ENCODE measurements at places on chromosomes 16 and 17.

DNA sequence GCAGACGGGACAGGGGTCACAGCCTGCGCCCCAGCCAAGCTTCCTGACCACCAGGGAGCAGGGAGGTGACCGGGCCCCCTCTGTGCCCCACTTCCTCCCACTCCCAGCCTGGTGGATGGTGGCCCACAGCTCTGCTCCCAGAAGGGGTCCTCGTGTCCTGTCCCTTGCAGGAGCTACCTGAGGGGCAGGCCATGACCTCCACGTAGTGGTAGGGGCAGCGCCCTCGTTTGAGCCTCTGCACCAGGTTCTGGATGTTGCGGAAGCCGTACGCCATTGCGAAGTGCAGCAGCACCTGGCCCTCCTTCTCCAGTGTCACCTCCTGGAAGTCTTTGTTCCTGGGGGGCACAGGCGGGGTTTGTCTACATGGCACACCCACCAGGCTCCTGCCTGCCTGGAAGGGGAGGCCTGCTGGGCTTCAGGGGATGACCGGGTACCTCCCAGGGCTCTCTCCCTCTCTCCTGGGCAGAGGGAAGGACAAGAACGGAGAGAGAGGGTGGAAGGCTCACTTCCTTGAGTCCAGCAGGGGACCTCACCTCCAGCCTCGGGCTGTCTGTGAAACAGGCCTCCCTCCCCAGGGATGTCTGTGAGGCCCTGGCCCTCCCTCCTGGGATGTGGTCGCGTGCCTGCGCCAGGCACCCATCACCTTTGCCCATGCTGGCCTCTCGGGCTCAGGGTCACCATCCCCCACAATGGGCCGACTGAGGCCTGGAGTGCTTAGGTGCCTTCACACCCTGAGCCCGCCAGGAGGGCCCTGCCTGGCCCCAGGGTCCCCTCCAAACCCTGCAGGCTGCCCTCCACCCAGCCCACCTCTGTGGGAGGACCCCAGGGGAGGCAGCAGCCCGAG is 4.0 kb downstream of the HAGHL start:
- no peak for DNase-seq

DNA sequence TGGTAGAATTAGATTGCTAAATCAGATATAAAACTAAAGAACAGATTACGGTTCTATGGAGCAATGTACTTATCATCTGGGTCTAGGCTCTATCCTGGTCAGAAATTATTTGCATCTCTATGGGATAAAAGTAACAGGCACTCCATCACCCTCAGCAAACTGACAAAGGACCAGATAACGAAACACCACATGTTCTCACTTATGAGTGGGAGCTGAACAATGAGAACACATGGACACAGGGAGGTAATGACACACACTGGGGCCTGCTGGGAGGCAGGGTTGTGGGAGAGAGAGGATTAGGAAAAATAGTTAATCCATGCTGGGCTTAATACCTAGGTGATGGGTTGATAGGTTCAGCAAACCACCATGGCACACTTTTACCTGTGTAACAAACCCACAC is 61.9 kb downstream of the MPHOSPH6 start:
- no peak for DNase-seq

GRCh38 chr17:81898029-81898866 is 3.8 kb upstream of the NPB start:
- DNase-seq, result no peak

GRCh38 chr17:77453613-77454241 is 313.0 kb downstream of the SEC14L1 start:
- DNase-seq, result no peak

DNA sequence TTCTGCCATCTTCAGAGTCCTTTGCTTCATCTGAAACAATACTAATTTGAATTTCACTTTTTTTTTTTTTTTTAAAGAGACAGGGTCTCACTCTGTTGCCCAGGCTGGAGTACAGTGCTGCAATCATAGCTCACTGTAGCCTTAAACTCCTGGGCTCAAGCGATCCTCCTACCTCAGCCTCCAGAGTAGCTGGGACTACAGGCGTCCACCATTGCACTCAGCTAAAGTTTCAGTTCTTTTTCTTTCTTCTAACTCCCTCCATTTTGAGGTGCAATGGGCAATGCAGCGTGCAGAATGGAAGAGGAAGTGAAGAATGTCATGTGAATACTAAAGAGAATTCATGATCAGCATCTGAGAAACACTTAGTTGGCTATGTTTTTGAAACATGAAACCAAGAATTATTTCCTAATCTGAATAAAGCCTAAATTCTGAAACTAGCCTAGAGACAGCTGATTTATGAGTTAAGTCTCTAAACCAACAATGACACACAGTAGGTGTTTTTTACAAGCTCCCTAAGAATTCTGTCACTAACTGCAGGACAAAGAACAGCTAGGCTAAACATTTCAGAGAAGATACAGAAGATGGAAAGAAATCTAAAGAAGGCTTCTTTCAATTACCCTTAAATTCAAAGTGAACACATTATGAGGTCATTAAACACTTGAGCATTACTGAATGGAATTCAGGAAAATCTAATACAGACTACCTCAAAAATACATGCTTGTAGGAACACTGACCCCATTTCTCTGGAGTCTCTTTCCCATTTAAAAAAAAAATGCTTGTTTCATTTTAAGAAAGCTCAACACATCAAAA is 21.0 kb downstream of the SNN start:
- DNase-seq, result no peak

GRCh38 chr17:77885678-77886386 is 72.7 kb upstream of the TNRC6C start:
- DNase-seq, result no peak

DNA sequence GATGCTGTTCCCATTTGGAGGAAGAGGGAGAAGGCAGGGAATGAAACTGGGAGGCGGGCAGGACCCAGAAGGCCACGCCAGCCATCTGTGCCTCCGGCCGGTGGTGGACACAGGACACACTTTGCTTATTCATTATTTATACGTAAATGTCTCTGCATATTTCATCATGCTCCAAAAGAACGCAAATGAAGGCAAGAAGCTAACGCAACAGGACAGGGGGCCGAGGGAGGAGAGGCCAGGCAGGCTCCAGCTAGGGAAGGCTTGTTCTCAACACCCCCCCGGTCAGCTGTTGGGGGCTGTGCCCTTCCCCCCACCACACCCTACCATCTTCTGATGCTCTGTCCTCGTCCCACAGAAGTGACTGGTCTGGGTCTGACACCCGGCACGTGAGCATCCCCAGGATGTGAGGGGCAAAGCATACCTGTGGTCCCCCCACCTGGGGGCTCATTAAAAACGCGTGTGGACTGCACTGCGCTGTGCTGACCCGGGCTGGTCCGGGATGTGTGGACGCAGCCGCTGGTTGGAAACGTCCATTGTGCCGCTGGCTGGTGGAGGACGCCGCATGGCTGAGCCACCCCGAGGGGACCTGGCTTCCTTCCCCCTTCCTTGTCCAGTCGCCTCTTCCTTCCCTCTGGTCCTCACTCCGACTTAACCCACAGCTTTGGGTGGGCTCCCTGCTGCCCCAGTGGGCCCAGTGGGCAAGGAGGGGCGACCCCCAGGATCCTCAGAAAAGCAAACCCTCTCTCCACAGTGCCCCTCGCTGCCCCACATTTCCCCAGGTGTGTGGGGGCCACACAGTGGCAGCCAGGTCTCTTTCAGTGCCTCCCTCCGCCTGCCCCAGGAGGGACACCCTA is 46.4 kb upstream of the ENPP7 start:
- DNase-seq, result no peak

DNA sequence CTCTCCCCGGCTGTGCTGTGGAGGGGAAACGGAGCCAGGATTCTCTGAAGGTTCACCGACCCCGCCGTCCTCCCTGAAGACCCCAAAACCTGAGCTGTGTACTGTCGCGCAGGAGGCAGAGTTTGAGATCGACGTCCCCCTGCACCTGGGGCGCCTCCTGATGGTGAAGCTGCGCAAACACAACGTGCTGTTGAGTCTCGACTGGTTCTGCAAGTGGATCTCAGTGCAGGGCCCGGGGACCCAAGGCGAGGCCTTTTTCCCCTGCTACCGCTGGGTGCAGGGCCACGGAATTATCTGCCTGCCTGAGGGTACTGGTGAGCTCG is 62.6 kb upstream of the TEKT1 start:
- no peak for DNase-seq

DNA sequence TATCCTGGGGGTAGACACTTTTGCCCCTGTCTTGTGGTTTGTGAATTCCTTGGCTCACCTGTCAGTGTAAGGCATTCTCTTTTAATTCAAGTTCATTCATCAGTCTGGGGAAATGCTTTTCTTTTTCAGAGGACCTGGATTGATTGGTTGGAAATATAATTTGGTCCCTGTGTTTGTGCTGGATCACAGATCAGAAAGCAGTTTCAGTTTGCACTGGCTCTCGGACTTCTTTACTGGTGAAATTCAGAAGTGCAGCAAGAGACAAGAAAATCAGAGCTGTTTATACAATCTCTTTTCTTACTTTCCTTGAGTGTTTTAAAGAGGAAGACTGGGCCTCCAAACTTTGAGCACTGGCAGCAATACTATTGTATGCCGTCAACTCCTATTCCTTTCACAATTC is 161.8 kb upstream of the KCNJ16 start:
- no peak for DNase-seq

DNA sequence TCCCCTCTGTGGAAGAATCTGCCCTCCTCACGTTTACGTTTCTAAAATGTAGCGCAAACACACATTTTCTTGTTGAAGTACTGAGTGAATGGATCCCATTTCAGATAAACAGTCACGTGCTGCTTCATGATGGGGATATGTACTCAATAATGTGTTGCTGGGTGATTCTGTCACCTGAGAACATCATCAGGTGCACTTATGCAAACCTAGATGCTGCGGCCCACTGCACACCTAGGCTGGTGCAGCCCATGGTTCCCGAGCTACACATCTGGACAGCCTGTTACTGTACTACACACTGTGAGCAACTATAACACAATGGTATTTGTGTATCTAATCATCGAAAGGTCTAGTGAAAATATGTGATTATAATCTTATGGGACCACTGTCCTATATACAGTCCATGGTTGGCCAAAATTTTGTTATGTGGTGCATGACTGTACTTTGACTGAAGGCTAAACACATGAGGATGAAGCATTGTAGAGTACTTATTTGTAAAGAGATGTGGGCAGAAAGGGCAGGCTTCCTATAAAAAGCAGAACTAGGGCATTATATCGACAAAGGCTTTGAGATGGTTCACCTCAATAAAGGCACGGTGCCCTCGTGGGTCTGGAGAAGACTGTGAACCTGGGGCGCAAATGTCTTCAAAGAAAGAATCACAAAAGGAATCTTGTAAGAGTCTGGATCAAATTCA is 26.3 kb downstream of the MARF1 start:
- no peak for DNase-seq

- DNase-seq, result no peak
Measured at GRCh38 chr16:69651217-69651616, 75.1 kb downstream of the NQO1 start.

DNA sequence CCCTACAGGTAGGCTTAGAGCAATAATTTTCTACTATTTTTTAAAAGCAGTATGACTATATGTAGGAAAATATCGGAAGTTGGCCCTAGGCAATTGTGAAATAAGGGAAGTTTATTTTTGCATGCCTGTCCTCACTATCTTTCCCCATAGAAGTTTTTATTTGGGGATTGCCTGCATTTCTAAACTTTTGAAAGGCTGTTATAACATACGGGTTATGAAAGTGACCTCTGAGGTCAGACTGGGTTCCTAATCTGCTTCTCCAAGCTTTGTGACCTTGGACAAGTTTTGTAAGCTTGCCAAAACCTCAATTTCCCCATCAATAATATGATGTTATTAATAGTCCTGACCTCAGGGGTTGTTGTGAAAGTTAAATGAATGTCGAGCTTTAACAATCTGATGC is 67.1 kb downstream of the ARHGAP44 start:
- no peak for DNase-seq

- DNase-seq, result no peak
Measured at GRCh38 chr17:17893801-17894644, 57.2 kb upstream of the SREBF1 start.

- no peak for DNase-seq
Measured at GRCh38 chr17:61200339-61200715, 199.3 kb upstream of the TBX2 start.

- no peak for DNase-seq
Measured at GRCh38 chr17:11565591-11565990, 32.7 kb upstream of the DNAH9 start.

- no peak for DNase-seq
Measured at GRCh38 chr17:64399071-64399766, 8.6 kb upstream of the PECAM1 start.

DNA sequence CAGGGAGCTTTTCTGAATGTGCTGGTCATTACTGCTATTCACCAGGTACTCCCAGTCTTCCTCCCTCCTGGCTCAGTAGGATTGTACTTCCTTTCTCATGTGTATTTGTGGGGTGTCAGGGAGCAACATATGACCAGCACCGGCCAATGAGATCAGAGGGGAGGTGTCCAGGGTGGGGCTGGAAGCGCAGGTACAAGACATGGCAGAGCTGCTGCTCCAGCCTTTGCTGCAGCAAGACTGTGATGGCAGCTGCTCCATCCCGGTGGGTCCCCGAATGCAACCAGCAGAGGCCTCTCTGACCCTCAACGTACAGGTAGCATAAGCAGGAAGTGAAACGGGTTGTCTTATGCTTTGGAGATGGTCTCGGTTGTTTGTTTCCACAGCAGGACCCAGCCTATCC is 53.8 kb upstream of the CACNG5 start:
- DNase-seq, result no peak

DNA sequence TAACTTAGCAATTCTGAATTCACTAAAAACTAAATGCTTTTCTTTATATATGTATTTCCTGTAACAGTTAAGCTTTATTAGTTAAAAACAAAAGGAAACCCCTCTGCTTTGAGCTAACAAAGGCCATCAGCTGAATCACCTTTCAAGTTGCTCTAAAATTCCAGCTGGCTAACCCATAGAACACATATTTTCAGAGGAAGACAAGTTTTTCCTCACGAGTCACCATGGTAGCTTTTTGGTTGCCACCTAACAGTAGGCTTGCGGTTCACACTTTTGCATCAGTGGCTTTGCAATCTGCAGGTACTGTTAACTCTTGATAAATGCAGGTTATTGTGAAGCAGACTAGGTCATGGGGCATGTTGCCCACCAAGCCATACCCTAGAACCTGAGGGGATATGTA is 57.6 kb upstream of the IRX5 start:
- DNase-seq, result no peak

DNA sequence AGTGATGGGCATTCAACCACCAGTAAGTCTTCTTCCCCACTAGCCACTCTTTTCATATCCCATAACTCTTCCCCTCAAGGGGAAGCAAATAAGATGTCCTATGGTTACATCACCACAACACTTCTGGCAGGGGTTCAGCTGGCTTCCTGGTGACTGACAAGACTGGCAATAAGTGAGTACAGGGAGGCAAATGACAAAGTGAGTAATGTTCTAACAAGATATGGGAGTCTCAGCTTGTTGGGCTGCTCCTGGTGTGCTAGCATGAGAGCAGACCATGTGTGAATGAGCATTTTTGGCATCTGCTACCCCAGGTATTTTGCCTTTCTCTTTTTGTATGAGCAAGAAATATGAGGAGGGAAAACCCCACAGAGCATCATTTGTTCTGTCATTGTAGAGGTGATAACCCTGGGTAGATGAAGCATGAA is 9.9 kb downstream of the TMIGD1 start:
- no peak for DNase-seq

DNA sequence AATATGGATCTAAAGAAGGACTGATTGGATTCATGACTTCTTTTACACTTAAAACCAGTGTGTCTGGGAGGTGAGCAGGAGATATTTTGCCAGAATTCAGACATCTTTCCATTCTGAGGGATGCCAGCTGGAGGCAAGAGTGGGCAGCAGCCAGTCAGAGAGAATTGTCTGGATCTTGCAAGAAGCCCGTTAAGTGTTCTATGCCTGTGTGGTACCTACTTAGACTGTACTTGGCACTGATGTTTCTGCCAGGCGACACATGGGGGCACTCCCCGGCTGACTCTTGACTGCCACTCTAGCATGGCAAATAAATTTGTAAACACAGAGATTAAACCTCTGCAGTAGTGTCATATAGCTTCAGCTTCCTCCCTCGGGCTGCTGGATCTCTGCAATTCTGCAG is 247.7 kb downstream of the UTP18 start:
- DNase-seq, result no peak

Data from stimulated activated CD4-positive, alpha-beta T cell treated with anti-CD3 and anti-CD28 coated beads, Interleukin-12 subunit alpha, Interleukin-12 subunit beta, amount 100 ng/mL, for 4 hours (primary cell).